NCI-H1930 (cell line): ENCODE measurements at places on chromosomes 7 and 10.

DNA sequence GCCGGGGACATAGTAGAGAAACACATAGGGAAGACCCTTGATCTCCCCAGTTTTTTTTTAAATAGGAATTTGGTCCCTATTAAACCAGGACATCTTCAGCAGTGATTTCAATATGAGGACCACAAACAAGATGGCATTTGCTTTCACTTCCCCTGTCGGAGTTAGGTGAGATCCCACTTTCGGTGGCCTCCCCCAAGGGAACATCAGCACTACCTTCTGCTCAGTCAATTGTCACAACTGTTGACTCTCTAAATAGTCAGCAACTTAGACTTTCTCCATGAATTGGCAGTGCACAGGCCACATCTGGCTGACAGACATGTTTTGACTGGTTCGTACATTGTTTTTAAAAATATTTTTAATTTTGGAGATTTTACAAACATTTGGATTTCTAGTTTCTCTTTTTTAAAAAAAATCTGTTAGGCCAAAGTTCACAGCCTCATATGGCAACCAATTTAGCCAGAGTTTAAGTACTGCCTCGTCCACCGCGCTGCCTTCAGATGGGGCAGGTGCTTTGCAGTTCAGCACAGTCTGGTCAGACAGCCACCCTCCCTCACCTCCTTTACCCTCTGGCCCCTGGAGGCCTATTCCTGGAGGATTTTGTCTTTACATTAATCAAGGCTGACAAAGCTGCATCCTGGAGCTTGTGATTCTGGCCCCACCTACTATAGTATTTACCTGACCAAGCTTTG lies 139.2 kb upstream of the PRR15 start:
- DNase-seq: no peak

DNA sequence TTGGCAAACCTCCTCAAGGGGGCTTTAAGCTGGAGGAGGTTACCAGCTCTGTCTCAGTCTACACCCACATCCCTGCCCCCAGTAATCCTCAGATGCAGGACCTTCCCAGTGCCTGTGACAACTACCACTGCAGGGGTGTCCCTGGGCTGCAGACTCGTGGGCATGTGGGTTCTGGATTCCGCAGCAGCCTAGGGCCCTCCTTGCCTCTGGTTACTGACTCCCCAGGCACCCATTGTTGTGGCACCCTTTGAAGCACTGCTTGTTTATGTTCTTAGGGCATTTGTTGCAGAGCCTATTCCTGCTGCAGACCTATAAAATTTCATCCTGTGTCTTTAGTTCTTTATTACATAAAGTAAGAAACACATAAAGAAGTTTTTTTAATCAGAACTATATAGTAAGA lies 51.1 kb upstream of the GJD4 start:
- no peak for DNase-seq

- no peak for DNase-seq
Measured at GRCh38 chr10:72890086-72890485, 3.5 kb upstream of the OIT3 start.

- no peak for DNase-seq
Measured at GRCh38 chr7:57413529-57414398, 36.2 kb upstream of the ZNF716 start.

- DNase-seq: no peak
Measured at GRCh38 chr10:12195281-12195602, 449 bp downstream of the NUDT5 start.

DNA sequence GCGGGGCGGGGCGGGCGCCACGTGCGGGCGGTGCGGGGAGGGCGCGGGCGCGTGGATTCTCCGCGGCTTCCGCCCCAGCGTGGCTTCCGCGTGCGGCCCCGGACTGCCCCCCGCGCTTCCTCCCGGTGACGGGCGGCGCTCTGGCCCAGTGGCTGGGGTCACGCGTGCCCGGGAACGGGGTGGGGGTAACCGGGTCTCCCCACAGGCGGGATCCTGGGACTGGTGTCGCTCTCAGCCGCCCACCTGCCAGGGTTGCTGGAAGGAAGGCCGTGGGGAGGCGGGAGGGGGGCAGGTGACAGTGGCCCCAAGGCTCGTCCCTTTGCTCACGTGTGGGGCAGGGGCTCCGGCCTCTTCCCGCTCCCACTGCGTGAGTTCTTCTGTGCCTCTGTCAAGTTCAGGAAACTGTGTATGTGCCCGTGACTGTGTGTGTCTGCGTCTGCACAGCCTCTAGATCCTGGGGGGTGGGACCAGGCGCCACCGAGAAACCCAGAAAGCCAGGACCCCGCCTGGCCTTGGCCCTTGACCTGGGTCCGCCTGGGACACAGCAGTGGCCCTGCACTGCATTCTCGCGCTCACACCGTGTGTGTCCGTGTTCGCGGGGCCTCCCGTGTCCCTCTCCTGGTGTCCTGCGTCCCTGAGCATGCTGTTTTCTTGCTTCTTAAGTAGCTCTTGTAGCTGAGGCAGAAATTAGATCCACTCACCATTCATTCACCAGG lies 919 bp downstream of the MAFK start:
- DNase-seq: no peak

DNA sequence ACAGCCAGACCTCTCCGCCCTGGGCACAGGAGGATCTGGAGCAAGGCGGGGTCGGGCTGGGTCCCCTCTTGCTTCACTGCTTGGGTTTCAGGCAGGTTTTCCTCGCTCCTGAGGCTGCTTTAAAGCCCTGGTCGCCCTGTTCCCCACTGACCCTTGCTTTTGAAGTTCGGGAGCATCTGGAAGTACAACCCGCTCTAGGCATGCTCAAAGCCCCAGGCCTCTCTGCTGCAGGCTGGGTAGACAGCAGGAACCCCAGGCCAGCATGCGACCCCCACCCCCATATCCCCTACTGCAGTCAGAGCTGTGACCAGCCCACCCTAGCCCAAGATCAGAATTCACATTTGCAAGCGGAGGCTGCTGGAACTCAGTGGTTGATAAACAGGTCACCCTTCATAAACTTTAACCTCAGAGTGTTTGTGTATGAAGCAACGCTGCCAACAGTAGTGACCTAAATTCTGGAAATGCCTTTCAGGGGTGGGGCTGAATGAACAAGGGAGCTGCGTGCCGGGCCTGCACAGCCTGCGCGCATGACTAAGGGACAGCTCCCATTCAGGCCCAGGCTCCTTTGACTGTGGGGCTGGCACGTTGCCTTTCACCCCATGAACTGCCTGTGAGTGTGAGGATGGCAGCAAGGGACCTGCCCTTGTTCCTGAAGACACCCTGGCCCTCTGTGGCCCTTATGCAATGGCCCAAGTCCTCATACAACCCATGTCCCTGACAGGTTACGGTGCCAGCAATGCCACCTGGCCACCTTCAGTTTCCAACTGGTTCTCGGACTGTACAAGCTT lies 52.5 kb downstream of the PROSER2 start:
- DNase-seq: no peak

DNA sequence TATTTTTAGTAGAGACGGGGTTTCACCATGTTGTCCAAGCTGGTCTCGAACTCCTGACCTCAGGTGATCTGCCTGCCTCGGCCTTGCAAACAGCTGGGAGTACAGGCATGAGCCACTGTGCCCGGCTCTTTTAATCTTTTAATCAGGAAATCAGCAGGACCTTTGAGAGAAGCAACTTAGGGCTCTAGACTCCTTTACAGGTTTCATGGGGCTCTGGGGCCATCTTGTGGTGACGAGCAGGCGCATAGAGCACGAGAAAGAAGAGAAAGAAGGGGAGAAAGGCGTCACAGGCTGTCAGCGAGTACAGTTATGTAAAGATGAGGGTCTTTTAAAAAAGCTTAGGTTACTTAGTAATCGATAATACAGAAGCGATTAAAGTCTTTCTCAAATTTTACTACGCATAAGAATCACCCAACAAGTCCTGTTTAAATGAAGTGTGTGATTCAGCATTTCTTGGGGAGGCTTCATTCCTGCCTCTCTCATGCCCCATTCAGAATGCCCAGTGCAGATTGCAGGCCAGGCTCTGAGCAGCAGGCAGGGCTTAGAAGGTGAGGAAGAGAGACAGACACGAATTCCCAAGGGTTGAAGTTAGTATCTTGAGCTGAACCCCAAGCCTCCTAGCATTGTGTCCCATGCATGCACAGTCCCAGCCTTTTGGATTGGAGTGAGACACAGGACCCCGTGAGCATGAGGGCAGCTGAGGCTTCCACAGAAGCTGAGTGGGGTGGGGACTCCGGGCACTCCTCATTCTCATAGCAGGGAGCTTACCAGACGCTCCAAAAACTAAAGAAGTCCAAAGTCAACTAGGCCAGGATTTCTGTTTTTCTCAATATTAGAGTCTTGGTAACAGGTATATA lies 23.6 kb upstream of the PFKP start:
- DNase-seq: peak; percentile 2
